ENCODE measurements at places on chromosomes 1 and 21. TPM values are rescaled to one million over a fixed set of nuclear protein-coding genes. Genes with fewer than 3 reads are reported as not detected.

GRCh38 chr1:50735443-50735842 lies 224.6 kb downstream of the FAF1 start:
- peak; percentile 19 for DNase-seq
- H3K4me3 ChIP-seq: no peak overlapping the region
- no peaks in the 10 kb centered on the region for H3K4me1 ChIP-seq

DNA sequence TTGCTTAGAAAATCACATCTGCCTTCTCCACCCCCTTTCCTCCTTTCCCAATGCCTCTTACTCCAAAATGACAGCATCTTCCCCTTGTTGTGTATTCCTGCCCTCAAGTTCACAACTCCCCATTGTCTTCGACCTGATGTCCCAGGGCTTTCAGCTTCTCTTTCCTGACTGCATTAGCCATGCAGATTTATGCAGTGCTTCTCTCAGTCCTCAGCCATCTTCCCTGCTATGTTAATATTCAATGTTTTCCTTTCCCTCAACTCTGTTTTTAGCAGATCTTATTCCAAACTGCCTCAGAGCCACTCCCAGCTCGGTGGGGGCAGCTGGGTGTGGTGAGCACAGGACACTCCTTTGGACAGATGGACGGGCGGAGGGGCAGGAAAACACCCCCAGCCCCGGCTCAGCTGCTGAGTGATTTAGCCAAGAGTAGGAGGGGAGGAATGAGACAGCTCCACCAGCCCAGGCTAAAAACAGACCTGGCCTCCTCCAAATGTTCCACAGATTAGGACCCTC lies 71.0 kb downstream of the CD2 start:
- no peaks in the 10 kb centered on the region for H3K27me3 ChIP-seq
- no peak for DNase-seq
- no peaks in the 10 kb centered on the region for H3K36me3 ChIP-seq
- no peak overlapping the region for H3K4me3 ChIP-seq
- peaks cover 31% of the 10 kb centered on the region for H3K4me1 ChIP-seq
- no peak overlapping the region for H3K27ac ChIP-seq

GRCh38 chr1:162919034-162919433 lies 58.1 kb upstream of the CCDC190 start:
- no peak overlapping the region for H3K4me3 ChIP-seq
- no peaks in the 10 kb centered on the region for H3K27me3 ChIP-seq
- H3K27ac ChIP-seq: no peak overlapping the region
- H3K4me1 ChIP-seq: no peaks in the 10 kb centered on the region

DNA sequence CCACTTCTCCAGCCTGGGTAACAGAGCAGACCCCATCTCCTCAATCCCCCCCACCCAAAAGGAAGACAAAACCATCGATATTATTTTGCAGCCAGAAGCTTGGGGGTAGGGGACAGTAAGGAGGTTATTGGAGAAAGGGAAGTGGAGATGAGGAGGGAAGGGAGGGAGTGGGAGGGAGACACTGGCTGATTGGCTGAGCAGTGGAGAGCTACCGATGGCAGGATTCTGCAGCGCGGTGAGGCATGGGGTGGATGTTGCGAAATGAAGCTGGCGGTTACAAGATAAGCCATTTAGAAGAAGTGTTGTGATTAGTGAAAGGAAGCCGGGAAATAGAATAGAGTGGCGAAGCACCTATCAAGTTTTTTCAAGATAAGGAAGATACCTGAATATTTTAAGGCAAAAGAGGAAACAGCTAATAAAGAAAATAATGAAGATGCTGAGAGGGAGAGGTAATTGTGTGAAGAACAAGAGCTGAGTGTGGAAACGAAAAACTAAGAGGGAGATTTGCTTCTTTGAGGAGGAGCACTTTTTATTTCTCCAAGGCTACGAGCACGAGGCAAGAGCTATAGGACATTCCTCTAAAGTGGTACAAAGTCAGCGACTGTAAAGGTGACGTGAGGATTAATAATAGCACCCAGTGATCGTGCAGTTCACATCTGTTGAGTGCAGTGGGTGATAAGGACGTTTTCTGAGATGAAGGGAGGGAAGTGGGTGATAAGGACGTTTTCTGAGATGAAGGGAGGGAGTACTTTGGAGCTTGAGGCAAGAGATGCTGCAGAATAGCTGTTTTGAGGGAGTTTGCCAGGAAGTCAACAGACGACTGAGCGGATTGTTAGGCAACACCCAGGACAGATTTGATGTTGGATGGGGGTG lies 103.2 kb upstream of the KIF26B start:
- no peaks in the 10 kb centered on the region for H3K27me3 ChIP-seq
- no peak overlapping the region for H3K27ac ChIP-seq
- DNase-seq: no peak

DNA sequence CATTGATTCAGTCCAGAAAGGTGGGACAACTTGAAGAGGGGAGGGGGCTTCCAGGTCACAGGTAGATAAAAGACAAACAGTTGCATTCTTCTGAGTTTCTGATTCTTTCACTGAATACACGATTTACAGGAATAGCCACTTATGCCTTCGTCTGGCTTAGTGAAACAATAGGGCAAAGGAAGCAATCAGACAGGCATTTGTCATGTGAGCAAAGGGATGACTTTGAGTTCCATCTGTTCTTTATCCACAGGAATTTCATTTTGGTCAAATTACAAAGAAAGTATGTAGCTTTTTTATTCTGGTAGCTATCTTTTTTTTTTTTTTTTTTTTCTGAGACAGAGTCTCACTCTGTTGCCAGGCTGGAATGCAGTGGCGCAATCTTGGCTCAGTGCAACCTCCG lies 202.5 kb downstream of the TTLL7 start:
- H3K27me3 ChIP-seq: no peaks in the 10 kb centered on the region
- no peak overlapping the region for H3K27ac ChIP-seq
- H3K36me3 ChIP-seq: no peaks in the 10 kb centered on the region
- no peaks in the 10 kb centered on the region for H3K4me1 ChIP-seq
- no peak for DNase-seq

- no peaks in the 10 kb centered on the region for H3K36me3 ChIP-seq
- no peak overlapping the region for H3K27ac ChIP-seq
- H3K4me3 ChIP-seq: no peak overlapping the region
- H3K27me3 ChIP-seq: no peaks in the 10 kb centered on the region
Measured at GRCh38 chr1:210360852-210361477, 32.3 kb downstream of the HHAT start.

- no peak overlapping the region for H3K27ac ChIP-seq
- no peak for DNase-seq
- H3K4me1 ChIP-seq: no peaks in the 10 kb centered on the region
- H3K36me3 ChIP-seq: no peaks in the 10 kb centered on the region
- H3K27me3 ChIP-seq: no peaks in the 10 kb centered on the region
- no peak overlapping the region for H3K4me3 ChIP-seq
Measured at GRCh38 chr1:207612762-207613161, 32.2 kb upstream of the CR1L start.

DNA sequence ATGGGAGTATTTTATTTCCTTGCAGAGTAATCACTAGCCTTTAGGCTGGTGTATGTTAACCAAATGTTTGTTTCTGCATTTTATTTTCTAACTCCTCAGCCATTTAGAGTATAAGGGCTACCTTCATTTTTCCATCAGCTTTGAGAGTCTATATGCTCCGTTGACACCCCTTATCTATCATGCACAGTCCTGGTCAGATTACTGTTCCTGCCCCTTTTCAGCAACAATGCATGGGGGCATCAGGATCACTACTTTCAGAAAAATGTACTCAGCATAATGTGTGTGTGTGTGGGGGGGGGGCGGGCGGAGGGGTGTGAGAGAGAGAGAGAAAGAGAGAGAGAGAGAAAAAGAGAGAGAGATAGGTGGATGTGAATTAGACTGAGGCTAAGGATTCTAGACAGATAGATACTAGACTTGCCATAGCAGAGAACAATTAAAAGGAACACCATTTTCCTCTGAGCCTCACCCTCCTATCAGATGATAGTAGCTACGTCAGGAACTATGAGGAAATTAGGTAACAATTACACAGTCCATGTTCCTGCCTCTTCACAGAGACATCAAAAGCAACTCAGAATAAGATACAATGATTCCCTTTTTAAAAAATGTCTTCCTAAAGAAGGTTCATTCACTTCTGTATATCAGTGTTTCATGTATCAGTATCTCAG lies 40.8 kb downstream of the FCER1A start:
- no peak for DNase-seq
- no peaks in the 10 kb centered on the region for H3K36me3 ChIP-seq
- H3K27ac ChIP-seq: no peak overlapping the region
- H3K4me3 ChIP-seq: no peak overlapping the region
- no peaks in the 10 kb centered on the region for H3K27me3 ChIP-seq

DNA sequence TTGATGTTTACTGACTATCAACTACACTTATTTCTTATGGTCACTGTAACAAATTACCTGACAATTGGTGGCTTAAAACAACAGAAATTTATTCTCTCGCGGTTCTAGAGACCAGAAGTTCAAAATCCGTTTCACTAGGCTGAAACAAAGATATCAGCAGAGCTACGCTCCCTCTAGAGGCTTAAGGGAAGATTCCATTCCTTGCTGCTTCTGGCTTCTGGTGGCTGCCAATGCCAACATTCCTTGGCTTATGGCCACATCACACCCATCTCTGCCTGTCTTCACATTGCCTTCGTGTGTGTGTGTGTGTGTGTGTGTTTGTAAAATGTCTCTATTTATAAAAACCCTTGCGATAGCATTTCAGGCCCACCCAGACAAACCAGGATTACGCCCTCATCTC lies 66.4 kb downstream of the LMX1A start:
- no peaks in the 10 kb centered on the region for H3K4me1 ChIP-seq
- no peak for DNase-seq
- H3K36me3 ChIP-seq: no peaks in the 10 kb centered on the region
- H3K27ac ChIP-seq: no peak overlapping the region

GRCh38 chr21:45525910-45526306 lies 16.3 kb downstream of the SLC19A1 start:
- H3K4me3 ChIP-seq: no peak overlapping the region
- no peak overlapping the region for H3K27ac ChIP-seq
- H3K27me3 ChIP-seq: no peaks in the 10 kb centered on the region
- no peak for DNase-seq

DNA sequence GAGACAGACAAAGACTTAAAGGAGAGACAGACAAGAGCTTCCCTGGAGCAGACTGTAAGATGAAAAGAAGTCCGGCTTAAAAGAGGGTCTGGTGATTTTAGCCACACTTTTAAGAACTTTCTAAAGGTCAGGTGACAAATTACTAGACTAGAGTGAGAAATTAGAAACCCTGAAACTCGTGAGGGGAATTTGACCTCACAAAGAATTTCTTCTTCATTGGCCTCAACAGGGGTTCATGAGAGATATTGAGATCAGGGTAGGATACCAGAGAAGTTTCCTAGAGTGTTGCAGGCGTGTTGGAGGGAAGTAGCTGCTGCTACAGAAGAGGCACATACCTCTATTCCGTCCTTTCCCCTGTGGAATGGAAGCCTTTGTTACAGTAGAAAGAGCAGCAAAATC lies 884.4 kb downstream of the KCNT2 start:
- H3K36me3 ChIP-seq: no peaks in the 10 kb centered on the region
- no peak overlapping the region for H3K4me3 ChIP-seq
- H3K27ac ChIP-seq: no peak overlapping the region
- no peaks in the 10 kb centered on the region for H3K4me1 ChIP-seq
- no peak for DNase-seq

GRCh38 chr1:174191349-174191862 lies 32.1 kb downstream of the RABGAP1L start:
- DNase-seq: no peak
- H3K27me3 ChIP-seq: no peaks in the 10 kb centered on the region
- H3K27ac ChIP-seq: no peak overlapping the region
- no peaks in the 10 kb centered on the region for H3K4me1 ChIP-seq
- no peaks in the 10 kb centered on the region for H3K36me3 ChIP-seq
- H3K4me3 ChIP-seq: no peak overlapping the region

GRCh38 chr1:76005765-76006164 lies 68.8 kb upstream of the ST6GALNAC3 start:
- H3K27ac ChIP-seq: no peak overlapping the region
- H3K27me3 ChIP-seq: no peaks in the 10 kb centered on the region
- no peaks in the 10 kb centered on the region for H3K4me1 ChIP-seq
- no peak for DNase-seq
- H3K4me3 ChIP-seq: no peak overlapping the region
- no peaks in the 10 kb centered on the region for H3K36me3 ChIP-seq

DNA sequence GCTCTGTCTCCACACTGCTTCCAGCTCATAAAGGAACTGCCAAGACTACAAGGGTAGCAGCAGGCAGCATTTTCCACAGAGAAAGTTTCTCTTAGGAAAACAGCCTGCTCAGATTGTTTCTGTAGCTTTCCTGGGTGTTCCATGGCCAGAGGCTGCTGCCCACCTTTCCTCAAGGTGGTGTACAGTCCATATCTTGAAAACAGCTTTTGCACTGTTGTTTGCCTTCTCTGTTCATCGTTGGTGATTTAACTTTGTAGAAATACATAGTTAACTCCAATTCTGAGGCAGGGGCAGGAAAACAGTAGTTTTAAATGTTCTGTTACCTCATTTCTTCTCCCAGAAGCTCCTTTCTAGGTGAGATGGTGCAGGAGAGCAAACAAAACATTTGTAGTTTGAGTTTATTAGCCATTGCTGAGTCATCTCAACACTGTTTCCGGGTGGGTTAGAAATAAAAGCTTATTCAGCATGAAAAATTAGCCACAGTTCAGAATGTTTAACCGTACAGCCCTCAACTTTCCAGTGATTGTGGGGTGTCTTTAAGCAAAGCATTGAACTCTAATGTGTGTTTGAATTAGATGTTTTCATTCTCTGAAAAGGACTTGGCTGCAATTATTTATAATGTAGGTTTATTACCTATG lies 41.7 kb downstream of the DIP2A start:
- H3K27me3 ChIP-seq: no peaks in the 10 kb centered on the region
- H3K36me3 ChIP-seq: peaks cover 27% of the 10 kb centered on the region
- peak; percentile 18 for DNase-seq
- H3K27ac ChIP-seq: no peak overlapping the region

- no peak overlapping the region for H3K27ac ChIP-seq
- no peak overlapping the region for H3K4me3 ChIP-seq
- no peaks in the 10 kb centered on the region for H3K4me1 ChIP-seq
- no peaks in the 10 kb centered on the region for H3K36me3 ChIP-seq
Measured at GRCh38 chr1:67612788-67613241, 72.2 kb upstream of the GADD45A start.

GRCh38 chr1:155081472-155082300 lies 3.0 kb downstream of the EFNA3 start:
- H3K36me3 ChIP-seq: no peaks in the 10 kb centered on the region
- DNase-seq: peak; percentile 43
- no peak overlapping the region for H3K27ac ChIP-seq
- H3K4me3 ChIP-seq: peak overlapping the region; percentile 29
- H3K4me1 ChIP-seq: peaks cover 26% of the 10 kb centered on the region

GRCh38 chr1:224053456-224053855 lies 60.5 kb upstream of the FBXO28 start:
- no peak overlapping the region for H3K27ac ChIP-seq
- DNase-seq: no peak
- H3K27me3 ChIP-seq: no peaks in the 10 kb centered on the region
- H3K36me3 ChIP-seq: no peaks in the 10 kb centered on the region
- H3K4me3 ChIP-seq: no peak overlapping the region

Gene CHIA
- 0.05 TPM for total RNA-seq

Gene CASQ2
- total RNA-seq: 1.0 TPM

Gene OR2T11
- total RNA-seq: under 0.01 TPM

Gene NPL
- 10.9 TPM for total RNA-seq

Gene ERICH3
- 5.2 TPM for total RNA-seq

Gene SPTA1
- 4.6 TPM for total RNA-seq

Gene TIE1
- total RNA-seq: 4.8 TPM

Gene NES
- total RNA-seq: 3.7 TPM

Gene ARHGEF16
- total RNA-seq: 1.4 TPM

Gene AADACL4
- not detected for total RNA-seq

Gene SPATA1
- total RNA-seq: 5.1 TPM

Gene LMX1A
- total RNA-seq: 0.05 TPM
